ENCODE measurements at places on chromosomes 5 and 9. TPM values are rescaled to one million over a fixed set of nuclear protein-coding genes. Genes with fewer than 3 reads are reported as not detected.
A peak's percentile ranks its signal among the peaks of the same experiment; 100 is the strongest.

DNA sequence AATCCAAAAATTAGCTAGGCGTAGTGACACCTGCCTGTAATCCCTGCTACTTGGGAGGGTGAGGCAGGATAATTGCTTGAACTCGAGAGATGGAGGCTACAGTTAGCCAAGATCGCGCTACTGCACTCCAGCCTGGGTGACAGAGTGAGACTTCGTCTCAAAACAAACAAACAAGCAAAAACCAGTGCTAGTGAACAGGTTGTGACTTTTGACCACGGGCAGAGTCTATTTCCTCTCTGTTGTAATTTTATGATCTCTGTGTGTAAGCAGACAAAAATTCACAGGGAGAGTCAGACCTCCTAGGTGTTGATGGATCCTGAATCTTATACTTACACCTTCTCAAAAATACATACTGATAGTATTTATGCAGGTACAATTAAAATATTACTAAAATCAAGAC is 65.8 kb downstream of the SPEF2 start:
- DNase-seq, result no peak

DNA sequence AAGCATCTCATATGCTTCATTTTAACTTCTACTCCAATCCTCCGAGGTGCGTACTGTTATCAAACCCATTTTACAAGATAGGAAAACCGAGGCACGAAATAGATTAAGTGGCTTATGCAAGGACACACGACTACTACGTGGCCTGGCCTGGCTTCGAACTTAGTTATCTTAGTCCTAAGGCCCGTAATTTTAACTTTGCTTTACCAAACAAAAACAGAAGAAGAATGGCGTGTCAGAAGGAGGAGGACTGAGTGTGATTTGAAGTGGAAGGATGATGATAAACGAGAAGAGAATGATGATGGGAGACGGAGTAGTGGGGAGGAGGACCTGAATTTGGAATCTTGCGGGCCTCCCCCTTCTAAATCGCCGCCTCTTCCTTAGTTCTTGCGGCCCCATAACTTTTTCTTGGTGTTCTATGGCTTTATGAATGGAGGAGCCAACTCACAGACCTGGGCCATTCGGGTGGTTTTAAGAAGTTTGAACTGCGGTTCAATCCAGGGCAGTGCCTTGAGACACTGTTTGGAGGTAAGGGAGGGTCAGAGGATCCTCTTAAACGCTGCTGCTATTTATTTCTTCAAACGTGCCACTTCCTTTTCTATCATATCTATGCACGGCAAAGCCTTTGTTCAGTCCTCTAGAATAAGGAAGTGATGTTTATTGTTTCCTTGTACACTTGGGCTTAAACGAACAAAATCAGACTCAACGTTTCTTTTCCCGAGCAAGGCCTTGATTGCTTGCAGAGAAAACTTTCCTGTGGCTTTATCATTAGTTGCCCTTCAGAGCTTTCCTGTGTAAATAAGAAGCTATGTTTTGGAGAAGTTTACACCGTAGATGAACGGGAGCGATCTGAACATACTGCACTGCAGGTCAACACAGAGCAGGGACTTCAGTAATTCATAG is 795 bp downstream of the CNOT8 start:
- DNase-seq, result no peak

PCDHGC3 gene
- total RNA-seq, result not detected

DNA sequence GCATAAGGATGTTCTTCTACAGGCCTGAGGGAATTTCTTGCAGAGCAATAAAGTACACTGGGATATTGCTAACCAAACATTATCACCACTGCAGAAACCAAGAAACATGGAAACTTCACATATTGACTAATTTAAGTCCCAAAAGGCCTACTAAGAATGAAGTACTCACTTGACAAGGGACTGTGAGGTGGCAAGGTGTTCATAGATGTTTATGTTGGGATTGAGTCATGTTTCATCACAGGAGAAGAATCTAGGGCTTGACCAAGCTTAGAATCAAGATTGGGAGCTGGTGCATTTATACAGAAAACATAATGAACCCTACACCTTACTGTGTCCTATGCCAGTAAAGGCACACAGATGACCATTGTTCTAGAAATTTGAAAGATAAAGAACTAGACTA is 56.7 kb upstream of the GAS1 start:
- no peak for DNase-seq

DNA sequence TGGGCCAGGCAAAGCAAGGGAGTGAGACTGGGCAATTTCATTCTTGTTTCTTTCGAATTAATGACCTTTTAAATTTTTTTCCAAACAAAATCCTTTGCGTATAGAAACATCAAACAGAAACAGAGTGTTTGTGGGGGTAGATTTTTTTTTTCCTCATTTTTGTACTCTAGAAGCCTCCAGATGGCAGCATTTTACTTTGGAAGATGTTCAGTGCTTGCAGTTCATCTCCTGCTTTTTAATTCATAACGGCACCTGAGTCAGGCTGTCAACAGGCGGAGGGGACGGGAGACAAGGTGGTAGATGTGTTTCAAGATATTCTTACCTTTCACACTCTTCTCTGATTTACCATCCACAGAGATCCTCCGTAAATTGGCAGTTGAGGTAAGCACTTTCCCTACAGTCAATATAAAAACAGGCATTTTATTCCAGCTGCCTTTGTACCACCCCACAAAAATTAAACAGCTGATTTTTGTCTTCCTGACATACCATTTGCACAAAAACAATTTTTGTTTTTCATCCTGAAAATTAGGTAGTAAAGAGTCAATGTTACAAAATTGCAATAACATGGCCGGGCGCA is 99.5 kb upstream of the FBXL17 start:
- no peak for DNase-seq

- no peak for DNase-seq
These were observed 21.1 kb downstream of the CLPTM1L start for GRCh38 chr5:1323803-1324173.

- no peak for DNase-seq
These were observed 41.8 kb downstream of the APC start for GRCh38 chr5:112779531-112779930.

- no peak for DNase-seq
These were observed 20.6 kb upstream of the ZFYVE16 start for GRCh38 chr5:80387063-80387768.

GPR151 gene
- not detected for total RNA-seq

GRCh38 chr5:178123094-178123965 is 7.5 kb upstream of the RMND5B start:
- DNase-seq, result no peak

SPAAR gene
- total RNA-seq, result not detected

DNA sequence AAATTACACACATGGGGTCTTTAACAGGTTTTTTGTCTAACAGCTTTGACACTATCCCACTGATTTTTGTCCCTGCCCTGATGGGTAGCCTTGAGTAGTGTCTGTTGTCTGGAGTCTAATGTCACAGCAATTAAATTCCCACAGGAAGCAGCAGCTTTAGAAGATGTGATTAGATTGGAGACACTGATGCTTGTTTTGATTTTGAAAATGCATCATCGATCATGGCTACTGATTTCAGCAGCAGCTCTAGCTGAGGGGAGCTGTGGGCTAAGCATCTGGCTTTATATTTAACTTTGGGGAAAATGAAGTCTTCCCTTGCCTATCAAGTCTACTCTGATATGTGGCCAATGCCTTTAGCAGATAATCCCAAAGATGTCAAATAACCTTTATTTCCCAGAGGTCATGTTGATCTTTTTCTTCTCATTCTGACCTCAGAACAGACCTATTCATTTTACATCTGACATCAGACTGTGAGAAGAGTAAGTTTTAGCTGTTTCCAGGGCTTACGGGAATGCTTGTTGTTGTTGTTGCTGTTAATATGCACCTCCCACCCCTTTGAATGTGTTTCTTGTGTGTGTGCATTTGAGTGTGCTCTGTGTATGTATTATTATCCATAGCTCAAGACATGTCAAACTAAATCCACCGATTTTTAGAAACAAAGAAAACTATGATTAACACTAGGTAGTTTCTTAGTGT is 704.9 kb upstream of the NUDT12 start:
- no peak for DNase-seq

DNA sequence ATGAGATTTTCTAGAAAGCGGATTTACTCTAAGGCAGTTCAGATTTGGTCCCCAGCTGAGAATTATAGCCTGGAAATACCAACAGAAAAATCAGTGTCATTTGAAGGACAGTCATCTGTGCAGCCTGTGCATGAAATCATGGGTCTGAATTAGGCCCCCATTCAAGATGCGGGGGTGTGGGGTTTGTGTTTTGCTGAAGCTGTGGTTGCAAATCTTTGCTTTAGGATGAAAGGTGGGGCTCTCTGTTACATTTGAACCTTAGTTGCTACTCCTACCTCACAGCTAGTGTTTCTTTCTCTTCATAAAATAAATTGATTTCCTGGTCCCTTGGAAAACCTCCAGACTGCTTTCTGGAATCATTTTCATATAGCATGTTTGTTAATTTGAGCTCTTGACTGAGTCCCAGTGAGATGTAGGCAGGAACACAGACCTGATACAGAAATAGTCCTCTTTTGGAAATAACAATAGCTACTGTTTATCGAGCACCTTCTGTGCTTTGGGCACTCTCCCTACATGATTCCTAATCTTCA is 4.8 kb upstream of the ABL1 start:
- DNase-seq, result no peak

- DNase-seq, result no peak
These were observed 101.1 kb upstream of the MEF2C start for GRCh38 chr5:88984040-88984439.

- DNase-seq, result no peak
These were observed 772.3 kb downstream of the MAT2B start for GRCh38 chr5:164277720-164278119.

GRCh38 chr5:130066644-130067043 is 162.4 kb downstream of the CHSY3 start:
- DNase-seq, result no peak

- no peak for DNase-seq
These were observed 763.8 kb downstream of the DTWD2 start for GRCh38 chr5:118224546-118224945.

- no peak for DNase-seq
These were observed 11.1 kb downstream of the MED27 start for GRCh38 chr9:132068605-132069004.

CEP72 gene
- 28.8 TPM for total RNA-seq

ATG10 gene
- total RNA-seq, result 9.7 TPM

GRCh38 chr9:35696520-35697215 is 6.9 kb upstream of the TPM2 start:
- peak; percentile 52 for DNase-seq

SHISAL2B gene
- not detected for total RNA-seq

LHFPL2 gene
- 1.4 TPM for total RNA-seq

MEF2C gene
- 8.9 TPM for total RNA-seq

ECM2 gene
- not detected for total RNA-seq

GRCh38 chr9:90818279-90818678 is 16.7 kb downstream of the SYK start:
- DNase-seq, result no peak

- no peak for DNase-seq
These were observed 50.9 kb upstream of the CXCL14 start for GRCh38 chr5:135629666-135630065.

DNA sequence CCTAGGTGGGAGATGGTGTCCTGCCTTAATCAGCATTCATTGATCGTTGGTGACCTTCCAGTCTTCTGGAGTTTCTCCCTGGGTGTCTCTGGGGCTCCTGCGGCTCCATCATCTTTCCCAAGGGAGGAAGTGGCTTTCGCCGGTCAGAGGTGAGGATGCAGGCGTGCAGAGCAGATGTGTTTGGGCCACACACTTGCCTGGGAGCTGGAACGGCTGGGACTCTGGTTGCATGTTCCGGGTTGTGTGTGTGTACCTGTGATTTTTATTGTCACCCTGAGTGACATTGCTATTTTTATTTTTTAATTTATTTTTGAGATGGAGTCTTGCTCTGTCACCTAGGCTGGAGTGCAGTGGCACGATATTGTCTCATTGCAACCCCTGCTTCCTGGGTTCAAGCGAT is 9.6 kb downstream of the HMCN2 start:
- DNase-seq, result no peak

DOK3 gene
- 3.8 TPM for total RNA-seq

LMBRD2 gene
- 16.5 TPM for total RNA-seq

DNA sequence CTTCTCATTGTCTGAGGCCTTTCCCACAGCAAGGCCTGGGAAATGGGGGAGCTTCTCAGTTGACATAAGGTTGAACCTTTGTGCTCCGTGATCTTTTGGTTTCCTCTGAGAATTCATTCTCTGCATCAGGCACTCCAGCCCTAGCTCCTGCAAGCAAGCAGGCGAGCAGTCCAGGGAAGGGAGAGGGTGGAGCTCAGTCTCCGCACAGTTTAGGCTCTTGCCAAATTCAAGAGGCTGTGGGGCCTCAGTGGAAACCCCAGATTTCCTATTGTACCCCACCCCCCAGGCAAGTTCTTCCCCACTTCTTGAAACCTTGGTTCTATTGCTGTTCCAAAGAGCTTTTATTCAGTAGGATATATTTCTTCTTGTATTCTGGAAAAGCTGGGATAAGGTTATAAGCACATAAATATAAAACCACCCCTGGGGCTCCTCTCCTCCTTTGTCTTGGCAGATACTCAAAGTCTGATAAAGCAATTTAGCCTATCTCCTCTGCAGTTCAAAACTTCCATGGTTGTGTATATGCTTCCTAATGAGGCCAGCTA is 147.2 kb downstream of the PDZD2 start:
- no peak for DNase-seq
